ENCODE measurements at places on chromosomes 1 and 21.

DNA sequence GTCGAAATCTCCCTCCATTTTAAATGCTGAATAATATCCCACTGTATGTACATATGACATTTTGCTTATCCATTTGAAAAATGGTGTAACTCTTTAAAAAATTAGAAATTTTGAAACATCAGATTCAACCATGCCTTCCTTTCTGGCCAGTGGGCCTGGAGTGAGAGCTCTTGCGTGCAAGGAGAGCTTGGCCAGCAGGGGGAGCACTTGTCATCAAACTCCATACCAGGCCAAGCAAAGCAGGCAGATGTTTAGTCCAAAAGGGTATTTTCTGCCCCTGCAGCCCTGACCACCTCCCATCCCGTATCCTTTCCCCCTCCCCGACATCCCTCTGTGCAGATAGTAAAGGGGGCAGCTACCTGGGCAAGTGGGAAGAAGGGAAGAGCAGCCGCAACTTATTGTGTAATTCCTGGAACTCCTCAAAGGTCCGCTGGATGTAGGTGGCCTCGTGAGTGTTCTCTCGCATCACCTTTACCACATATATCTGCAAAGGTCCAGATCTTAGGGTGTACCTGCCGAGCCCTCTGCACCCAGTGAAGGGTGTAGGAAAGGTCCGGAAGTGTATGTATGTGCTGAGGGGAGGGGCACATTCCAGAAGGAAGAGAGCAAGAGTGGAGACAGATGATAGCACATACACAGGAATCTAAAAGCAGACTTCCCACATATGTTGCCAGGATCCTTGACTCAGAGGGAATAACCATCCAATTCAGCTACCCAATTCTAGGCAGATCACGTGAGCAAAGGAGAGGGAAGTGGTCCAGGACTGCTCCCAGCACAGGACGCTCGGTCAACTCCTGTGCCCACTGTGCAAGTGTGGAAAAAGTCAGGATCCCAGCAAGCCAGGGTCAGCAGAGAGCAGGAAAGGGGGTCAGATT, 19.9 kb upstream of the PPP1R15B start:
- DNase-seq = peak; percentile 80

DNA sequence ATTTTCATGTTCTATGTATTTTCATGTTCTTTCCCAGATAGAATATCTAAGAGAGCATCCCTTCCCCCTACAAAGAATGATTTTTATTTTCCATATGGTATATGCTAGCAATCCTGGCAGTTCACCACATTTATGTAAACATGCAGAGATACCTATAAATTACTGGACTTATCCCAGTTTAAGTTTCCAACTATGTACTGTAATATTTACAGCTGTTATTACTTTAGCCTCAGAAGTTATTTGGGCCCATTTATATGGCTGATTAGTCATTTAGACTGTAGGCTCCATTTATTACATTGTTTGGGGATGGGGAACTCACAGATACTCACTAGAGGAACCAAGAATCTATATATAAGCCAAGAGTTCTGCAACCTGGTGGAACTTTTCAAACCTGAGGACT, 84.8 kb upstream of the WARS2 start:
- no peak for DNase-seq

GRCh38 chr21:29245863-29246262, 52.9 kb upstream of the BACH1 start:
- no peak for DNase-seq

- DNase-seq = no peak
These were observed 403 bp downstream of the MXRA8 start for GRCh38 chr1:1357871-1358432.

DNA sequence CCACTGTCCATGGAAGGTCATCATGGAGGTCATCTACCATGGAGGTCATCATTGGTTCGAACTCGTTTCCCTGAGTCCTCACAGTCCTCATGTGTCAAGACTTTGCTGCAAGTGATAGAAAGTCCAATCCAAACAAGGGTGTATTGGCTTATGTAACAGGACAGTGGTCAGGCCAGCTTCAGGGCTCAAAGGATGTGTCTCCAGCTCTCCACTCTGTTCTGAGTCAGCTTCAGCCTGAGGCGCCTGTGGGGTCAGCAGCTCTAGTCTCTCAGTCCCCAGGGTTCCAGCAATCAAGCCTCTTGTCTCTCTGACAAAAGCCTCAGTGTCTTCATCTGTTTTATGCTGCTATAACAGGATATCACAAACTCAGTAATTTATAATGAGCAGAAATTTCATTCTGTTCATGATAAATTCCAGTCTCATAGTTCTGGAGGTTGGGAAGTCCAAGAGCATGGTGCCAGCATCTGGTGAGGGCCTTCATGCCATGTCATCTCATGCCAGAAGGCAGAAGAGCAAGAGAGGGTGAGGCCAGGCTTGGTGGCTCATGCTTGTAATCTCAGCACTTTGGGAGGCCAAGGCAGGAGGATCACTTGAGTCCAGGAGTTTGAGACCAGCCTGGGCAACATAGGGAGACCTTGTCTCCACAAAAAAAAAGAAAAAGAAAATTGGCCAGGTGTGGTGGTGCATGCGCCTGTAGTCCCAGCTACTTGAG, 19.5 kb downstream of the A3GALT2 start:
- no peak for DNase-seq

DNA sequence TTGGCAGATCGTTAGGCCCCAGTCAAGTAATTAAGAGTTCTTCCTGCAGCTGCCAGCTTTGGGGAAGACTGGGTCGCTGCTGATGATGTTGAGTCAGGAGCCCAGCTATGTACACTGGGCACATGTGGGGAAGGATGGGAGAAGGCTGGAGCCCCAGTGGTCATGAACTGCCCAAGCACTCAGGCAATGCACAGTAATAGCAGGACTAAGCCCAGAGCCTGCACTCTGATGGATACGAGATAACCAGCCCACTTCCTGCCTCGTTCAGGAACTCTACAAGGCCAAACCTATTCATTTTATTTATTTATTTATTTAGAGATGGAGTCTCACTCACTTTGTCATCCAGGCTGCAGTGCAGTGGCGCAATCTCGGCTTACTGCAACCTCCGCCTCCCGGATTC, 81.1 kb upstream of the BTG3 start:
- no peak for DNase-seq

- DNase-seq = no peak
These were observed 355.1 kb upstream of the PTBP2 start for GRCh38 chr1:96366516-96366915.

GRCh38 chr1:112702420-112703261, 4.3 kb downstream of the RHOC start:
- DNase-seq = no peak

DNA sequence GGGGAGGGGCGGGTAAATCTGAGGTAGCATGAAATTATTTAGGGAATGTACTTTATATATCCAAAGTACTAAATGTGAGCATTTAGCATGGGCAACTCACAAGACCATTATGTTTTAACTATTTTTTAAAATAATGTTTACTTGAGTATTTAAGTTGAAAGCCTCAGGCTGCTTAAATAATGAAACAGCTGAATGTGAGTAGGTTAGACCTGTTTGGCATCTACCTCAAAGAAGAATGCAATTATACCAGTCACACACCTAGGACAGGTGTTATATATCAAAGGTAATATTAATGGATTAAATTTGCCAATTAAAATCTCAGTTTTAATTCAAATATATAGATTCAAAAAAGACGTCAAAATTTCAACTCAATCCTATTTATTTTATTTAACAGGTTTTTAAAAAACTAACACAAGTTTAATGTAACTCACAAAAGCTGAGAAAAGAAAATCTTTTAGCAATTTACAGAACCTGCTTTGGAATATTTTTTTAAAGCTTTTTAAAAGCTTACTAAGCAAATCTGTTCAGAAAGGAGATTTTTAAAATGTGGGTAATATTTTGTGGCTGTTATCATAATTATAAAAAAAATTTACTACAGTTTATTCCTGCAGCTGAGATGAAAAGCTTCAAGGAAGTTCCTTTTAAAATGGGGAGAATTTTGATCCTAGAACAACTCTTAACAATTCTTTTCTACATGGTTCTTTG, 104.6 kb upstream of the LBR start:
- no peak for DNase-seq

DNA sequence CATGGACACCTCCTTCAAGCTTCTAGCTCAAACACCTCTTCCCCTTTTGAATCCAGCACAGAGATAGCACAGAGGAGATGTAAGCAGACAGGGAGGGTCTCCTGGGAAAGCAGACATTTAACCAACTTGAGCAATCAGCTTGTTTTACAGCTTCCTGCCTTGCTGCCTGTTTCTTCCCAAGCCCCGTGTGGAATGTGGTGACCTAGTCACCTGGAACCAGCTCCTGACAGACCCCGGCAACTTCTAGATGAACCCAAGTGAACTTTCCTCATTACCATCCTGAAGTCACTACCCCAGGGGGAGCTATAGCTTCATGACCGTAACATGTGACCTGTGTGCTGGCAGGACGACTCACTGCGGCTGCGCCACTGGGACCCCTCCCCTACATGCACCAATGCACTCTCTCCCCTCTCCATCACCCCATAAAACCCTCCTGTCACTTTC, 24.1 kb upstream of the TTF2 start:
- no peak for DNase-seq

- no peak for DNase-seq
These were observed 42.6 kb downstream of the FAF1 start for GRCh38 chr1:50917138-50918137.

- peak; percentile 68 for DNase-seq
These were observed 14.1 kb downstream of the DPYD start for GRCh38 chr1:97906567-97907241.

GRCh38 chr1:151897991-151898431, 11.3 kb downstream of the THEM4 start:
- DNase-seq = no peak

DNA sequence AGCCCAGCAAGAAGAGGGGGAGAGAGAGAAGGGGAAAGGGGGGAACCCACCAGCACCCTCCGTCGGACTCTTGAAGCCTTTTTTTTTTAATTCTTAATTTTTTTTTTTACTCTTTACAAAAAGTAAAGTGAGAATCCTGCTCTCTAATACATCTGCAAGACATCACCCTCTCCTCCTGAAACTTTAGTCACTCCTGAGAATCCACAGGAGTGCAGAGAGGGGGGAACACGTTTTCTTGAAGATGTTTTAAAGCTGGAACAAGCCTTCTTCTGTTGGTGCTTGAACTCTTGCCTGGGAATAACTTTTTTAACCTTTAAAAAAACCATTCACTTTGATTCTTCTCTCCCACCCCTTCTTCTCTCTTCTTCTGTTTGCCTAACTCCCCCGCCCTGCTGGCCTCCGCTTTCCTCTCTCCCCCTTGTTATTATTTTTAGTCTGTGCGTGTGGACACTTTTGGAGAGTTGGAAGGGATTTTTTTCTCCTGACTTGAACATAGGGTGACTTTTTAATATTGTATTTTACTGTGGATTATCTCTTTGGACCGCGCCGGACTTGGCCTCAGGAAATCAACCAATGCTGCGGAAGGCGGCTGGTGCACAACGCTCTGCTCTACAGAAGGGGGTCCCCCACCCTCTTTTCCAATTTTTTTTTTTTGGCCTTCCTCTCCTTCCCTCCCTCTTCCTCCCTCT, 383 bp upstream of the PRRX1 start:
- DNase-seq = peak; percentile 23

GRCh38 chr1:207822124-207822601, 70.3 kb downstream of the CD46 start:
- peak; percentile 49 for DNase-seq

DNA sequence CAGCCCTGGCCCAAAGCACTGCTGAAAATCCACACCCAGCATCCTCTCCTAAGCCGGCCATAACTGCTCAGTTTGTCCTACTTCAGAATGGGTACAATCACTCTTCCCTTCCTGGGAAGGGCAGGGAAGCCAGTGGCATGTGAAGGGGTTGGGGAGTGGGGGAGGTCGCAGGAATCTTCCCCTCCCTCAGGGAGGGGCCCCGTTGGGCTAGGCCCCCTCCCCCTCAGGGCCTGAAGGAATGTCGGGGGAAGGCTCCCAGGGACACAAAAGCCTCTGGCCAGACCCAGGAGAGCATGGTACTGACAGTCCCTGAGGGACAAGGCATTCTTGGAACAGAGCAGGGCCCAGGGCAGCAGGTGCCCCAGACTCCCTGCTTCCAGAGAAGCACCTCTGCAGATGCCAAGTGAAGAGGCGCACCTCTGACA, 1.2 kb downstream of the ELOVL1 start:
- DNase-seq = no peak

DNA sequence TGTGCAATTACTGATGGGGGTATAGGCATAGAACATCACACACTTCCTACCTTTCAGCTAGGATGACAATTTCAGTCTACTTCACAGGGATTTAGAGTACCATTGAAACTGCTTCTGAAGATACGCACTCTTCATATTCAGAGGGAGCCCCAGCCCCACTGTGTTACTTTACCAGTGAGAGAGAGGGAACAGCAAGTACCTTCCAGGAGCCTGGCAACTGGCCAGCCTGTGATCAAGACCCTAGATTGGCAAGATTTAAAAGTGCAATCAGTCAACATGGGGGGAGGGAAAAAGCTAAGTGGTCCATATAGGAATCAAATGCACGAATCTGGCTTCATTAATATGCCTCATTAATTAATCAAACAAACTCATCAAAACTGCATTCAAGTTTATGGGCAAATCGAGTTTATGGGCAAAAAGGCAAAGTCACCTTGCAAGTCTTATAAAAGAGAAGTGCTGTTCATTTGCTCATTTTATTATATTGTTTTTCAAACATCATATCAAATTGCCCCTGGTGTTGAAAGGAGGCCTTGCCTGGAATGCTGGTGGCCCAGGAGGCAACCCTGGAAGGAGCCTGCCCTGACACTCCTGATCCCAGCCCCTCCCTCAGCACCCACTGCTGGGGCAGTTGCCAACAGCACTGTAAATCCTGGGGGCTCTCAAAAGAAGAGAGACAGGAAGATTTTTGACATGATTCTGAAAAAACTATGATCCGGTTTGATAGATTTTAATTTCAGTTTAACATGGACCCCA, 184.9 kb upstream of the DPT start:
- DNase-seq = no peak

GRCh38 chr1:162333991-162334390, 42.7 kb downstream of the SPATA46 start:
- DNase-seq = no peak

GRCh38 chr21:45997495-45998275, 16.1 kb downstream of the COL6A1 start:
- peak; percentile 53 for DNase-seq

- DNase-seq = no peak
These were observed 133.0 kb downstream of the ITSN1 start for GRCh38 chr21:33775100-33775828.

All from psoas muscle (tissue), 8 donors.